Stimulated activated CD4-positive, alpha-beta T cell treated with anti-CD3 and anti-CD28 coated beads, TNF-alpha, amount 100 ng/mL, for 1 hour (primary cell): ENCODE measurements at places on chromosomes 3 and 15.

DNA sequence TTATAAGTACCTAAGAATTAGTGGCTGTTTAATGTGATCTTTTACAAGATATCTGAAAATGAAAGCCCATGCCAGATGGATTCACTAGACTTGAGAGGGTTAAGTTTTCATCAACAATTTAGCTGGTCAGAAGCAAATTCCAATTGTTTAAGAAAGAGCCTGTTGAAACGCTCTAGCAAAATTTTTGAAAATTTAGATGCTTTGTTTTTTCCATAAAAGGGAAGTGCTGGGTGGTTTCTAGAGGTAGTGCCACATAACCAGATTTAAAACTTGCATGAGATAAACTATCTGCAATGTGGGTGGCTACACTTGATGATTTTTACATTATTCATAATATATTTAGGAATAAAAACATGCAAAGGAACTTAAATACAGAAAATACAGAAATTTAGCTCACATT lies 48.5 kb upstream of the SKIL start:
- no peak for DNase-seq

- no peak for DNase-seq
These were observed 47.8 kb downstream of the SLC41A3 start for GRCh38 chr3:126036056-126036549.

DNA sequence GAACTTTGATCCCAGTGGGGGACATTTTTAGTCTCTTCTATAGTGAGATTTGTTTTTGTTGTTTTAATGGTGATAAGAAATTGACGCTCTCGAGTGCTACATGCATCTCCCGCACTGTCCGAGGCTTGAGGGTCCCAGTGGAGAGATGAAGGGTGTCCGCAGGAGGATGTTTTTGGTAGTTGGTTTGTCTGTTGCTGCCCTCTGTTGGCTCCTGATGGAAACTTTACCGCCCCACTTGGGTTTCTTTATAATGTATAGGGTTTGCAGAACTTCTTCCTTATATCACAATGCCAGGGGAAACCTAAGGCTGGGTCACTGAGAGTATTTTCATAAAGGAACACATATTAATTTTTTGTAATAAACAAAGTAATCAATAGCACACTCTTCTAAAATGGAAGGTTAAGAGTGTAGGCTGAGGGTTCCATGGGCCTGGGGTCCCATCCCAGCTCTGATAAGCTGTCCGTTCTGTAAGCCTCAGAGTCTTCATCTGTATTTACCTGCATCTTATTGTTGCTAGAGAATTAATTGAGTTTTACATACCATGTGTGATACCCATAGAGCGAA lies 185.3 kb upstream of the FEZF2 start:
- no peak for DNase-seq

DNA sequence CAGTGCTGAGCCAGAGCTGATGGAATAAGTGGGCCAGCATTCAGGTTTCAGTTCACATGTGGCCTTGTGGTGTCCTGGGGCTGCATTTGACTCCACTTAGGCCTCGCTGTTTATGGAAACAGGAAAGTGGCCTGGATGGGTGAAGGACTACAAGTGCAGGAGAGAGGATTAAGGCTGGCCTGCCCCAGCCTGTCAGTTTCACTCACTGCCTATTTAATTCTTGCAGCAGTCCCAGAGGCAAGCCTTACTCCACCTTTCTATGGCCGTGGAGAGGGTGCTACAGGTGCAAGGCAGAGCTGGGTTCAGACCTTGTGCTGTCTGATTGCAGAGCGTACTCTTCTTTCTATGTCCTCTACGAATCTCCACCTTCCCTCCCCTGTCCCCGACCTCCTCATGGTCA lies 37.7 kb downstream of the ABHD17C start:
- no peak for DNase-seq

DNA sequence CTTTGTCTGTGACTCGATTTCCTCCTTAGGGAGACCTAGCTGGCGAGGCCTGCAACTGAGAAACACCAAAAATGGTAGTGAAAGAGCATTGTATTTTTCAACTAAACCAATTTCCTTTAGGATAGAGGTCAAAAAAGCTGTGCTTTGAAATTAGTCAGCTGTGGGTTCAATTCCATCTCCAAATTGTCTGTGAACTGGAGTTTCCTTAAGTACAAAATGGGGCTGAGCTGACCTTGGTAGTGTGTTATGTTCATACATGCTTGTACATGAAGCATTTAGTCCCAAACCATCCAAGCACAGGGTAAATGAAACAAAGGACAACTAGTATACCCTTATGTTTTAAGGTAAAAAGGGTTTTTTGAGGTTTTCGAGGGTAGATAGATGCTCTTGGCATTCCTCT lies 99.3 kb downstream of the RARB start:
- DNase-seq, result no peak

DNA sequence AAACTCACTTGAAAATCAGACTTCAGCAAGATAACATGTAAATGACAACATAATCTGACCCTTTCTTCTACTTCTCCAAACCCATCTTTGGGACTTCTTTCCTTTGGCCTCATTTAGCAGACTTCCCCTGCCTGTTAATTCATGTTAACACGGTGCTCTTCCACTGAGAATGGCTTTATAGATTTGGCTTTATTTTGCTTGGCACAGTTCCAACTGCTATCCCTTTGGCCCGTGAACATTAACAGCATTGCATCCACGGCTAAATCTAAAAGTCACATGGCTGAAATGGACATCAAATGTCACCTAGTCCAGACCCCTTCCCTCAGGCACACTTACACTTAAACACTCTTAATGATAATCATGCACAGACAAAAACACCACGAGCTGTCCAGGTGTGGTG lies 3.8 kb downstream of the ZMAT3 start:
- no peak for DNase-seq

- DNase-seq, result no peak
These were observed 12.7 kb downstream of the FAM240A start for GRCh38 chr3:46624975-46625490.

- DNase-seq, result no peak
These were observed 10.7 kb upstream of the SLC15A2 start for GRCh38 chr3:121883507-121883906.

- no peak for DNase-seq
These were observed 400.9 kb downstream of the TBL1XR1 start for GRCh38 chr3:176796371-176796770.
